ENCODE measurements at places on chromosomes 7 and 10.

- no peak for DNase-seq
Observed at GRCh38 chr7:96532428-96532935, 177.2 kb downstream of the SEM1 start.

DNA sequence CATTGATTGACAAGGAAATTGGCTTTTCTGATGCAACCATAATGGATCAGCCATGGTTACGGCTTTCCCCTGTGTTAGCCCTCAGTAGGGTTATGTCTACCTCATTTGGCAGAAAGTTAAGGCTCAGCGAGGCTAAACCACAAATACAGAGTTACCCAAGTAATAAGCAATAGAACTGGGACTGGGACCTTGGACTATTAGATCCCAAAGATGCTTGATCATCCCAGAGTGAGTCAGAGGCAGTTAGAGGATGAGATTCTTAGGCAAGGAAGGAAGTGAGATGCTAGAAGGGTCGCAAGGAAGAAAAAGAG is 401.4 kb downstream of the TNS3 start:
- no peak for DNase-seq

DNA sequence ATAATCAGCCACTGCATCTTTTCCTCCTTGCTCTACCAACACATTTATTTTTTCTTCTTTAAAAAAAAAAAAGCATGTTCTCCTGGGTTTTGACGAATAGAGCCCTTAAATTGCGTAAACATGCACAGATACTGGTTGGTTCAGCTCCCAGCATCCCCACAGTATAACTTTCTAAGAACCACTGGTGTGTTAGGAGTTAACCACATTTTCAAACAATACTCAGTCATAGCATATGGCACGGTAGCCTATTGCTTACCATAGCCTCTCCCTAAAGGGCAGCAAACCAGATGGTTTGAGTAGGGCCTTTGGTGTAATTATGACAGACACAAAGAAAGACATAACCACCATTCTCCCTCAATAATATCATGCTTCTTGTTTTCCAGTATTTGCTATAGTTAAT is 145.0 kb downstream of the LRRC4 start:
- DNase-seq: no peak

GRCh38 chr7:22680482-22680911 is 46.5 kb upstream of the IL6 start:
- DNase-seq: no peak

DNA sequence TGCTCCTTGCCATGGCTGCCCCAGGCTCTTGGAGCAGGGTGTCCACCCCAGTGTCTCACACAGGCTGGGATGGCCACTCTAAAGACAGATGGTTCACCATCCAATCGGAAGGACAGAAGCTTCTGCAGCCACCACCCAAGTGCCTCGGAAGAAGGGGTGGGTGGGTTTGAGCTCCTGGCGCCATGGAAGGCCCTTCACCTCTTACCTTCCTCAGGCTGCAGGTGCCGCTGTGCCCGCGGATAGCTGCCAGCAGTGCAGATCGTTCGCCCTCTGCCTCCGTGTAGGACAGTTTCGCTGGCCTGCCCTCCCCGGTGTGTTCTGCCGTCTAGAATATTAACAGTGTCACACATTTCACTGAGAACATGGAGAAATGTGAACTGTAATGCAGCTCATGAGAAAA is 243.6 kb upstream of the GRB10 start:
- DNase-seq: no peak

- no peak for DNase-seq
Observed at GRCh38 chr10:494149-494542, 195.3 kb downstream of the DIP2C start.

GRCh38 chr7:13179011-13179582 is 491.7 kb downstream of the ARL4A start:
- DNase-seq: no peak

Data from stimulated activated CD4-positive, alpha-beta T cell treated with anti-CD3 and anti-CD28 coated beads, Interleukin-15, amount 100 ng/mL, for 1 hour (primary cell).